ENCODE measurements at places on chromosomes 5 and 9.

GRCh38 chr5:2921176-2921575, 169.7 kb upstream of the IRX2 start:
- no peak for DNase-seq

DNA sequence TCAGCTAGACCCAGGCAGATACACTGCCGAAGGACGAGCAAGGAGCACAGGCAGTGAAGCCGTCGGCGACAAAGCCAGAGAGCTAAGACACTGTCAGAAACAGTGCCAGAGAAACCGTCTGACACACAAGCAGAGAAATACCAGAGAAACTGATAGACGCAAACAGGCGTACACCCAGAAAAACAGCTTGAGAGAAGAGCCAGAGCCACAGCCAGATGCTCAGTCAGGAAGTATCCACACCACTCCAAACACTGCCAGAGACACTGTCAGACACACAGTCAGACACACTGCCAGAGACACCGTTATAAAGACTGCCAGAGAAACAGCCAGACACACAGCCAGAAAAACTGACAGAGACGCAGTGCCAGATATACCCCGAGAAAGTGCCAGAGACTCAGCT, 19.1 kb downstream of the CNTFR start:
- DNase-seq: no peak

- peak; percentile 50 for DNase-seq
These were observed at the start of gene GRIN3A for GRCh38 chr9:101738566-101739183. GRIN3A (minus strand) TSS chr9:101738647; CDS start chr9:101737979, 668 bp downstream.

GRCh38 chr5:113917997-113918396, 404.5 kb downstream of the YTHDC2 start:
- DNase-seq: no peak

GRCh38 chr9:136759001-136759400, 958 bp upstream of the LCN8 start:
- no peak for DNase-seq

DNA sequence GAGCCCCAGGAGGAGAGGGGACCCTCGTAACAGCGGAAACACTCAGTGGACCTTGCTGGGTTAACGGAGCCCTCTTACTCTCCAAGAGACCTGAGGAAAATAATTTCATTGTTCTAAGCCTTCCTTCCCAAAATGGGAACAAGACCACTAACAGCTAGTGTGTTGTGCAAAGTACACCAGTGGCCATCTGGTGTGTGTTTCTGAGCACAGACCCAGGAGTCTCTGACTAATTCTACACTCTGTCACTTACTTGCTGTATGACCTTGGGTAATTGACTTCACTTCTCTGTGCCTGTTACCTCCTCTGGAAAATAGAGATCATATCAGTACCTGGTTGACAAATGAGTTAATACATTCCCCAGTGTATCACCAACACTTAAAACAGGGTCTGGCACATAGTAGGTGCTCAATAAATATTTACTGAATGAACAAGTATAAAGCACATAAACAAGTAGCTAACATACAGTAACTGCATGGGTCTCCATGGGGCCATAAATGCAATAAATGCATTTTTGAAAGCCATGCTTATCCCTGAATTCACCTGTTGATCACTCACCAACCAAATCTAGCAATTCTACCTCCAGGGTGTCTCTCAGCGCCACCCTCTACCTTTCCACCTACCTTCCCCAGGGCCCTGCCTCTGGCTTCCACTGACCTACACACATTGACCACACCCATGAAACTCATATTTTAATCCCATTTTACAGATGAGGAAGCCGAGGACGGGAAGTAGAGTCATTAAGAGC, 44.7 kb upstream of the AKNA start:
- no peak for DNase-seq

GRCh38 chr9:3846573-3846972, 320.8 kb upstream of the RFX3 start:
- no peak for DNase-seq

GRCh38 chr5:146101646-146102045, 3.7 kb downstream of the PLAC8L1 start:
- no peak for DNase-seq

DNA sequence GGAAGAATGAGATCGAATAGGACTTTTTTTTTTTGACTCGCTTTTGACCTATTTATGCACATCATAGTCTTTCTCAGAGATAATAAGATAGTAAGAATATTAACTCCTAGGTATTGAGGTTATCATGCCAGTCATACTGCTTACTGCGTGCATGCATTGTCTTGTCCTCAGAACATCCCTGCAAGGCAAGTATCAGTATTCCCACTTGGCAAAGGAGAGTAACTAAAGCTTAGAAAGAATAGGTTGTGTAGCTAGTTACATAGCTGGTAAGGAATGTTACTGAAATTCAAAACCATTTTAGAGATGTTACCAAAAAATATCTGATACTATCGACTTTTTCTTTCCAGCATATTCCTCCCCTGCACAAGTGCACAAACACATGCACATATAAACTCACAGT, 296.1 kb upstream of the CLINT1 start:
- no peak for DNase-seq

DNA sequence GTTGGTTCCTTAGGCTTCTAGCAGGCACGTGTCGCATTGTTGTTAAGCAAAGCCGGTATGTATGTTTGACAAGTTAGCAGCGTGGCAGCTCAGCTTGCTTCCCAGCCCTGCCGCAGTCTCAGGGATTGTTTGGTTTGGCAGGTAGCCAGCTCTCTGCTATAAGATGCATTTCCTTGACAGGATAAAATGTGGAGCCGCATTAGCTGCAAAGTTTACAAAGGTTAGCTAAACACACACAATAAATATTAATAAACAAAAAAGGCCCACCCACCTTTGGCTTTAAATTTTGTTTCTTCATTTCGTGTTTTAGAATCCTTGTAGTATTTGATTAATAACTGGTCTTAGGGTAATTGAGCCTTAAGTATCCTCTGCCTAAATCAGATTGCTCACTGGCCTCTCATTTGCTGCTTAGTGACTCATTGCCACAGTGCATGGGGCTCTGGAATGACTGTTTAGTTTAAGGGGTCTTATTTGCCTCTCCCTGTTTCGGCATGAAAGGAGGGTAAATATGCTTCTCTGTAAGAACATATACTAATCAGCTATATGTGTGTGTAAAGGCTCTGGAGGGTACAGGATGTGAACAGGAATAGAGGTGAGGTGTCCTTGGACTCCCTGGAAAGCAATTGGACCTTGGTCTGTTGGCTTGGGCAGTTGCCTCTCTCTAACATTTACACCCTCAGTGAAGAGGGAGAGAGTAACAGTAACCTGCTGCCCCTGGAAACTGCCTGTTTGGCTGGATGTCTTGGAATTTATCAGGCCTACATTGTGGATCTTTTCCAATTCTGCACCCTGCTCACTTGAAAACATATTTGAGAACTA, 122.0 kb downstream of the GDNF start:
- DNase-seq: peak; percentile 64

- no peak for DNase-seq
These were observed 121.6 kb downstream of the TLR4 start for GRCh38 chr9:117825609-117826347.

DNA sequence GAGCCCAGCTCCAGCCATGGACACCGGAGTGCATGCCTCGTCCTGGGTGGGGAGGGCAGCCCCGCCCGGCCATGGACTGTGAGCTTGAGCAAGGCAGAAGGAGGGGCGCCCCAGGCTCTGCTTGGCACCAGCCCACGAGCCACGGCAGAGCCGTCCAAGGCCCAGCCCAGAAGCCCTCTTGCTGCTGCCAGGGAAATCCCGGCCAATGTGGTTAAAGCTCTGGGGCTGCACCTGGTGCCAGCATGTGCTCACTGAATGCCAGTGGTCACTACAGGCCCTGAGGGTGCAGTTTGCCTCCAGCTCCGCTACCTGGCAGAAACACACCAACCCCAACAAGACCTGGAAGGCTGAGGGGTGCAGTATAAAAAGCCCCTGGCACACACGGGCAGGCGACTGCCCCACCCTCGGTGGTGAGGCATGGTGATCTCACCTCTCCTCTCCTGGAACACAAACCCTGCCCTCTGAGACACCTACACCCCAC, 11.8 kb downstream of the BRD3 start:
- DNase-seq: peak; percentile 81

DNA sequence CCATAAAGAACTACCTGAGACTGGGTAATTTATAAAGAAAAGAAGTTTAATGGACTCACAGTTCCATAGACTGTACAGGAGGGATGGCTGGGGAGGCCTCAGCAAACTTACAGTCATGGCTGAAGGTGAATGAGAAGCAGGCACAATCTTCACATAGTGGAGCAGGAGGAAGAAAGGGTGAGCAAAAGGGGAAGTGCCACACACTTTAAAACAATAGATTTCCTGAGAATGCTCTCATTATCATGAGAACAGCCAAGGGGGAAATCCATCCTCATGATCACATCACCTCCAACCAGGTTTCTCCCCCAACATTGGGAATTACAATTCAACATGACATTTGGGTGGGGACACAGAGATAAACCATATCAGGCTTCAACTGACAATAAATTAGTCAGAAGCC, 664.9 kb downstream of the TAF11L14 start:
- no peak for DNase-seq

DNA sequence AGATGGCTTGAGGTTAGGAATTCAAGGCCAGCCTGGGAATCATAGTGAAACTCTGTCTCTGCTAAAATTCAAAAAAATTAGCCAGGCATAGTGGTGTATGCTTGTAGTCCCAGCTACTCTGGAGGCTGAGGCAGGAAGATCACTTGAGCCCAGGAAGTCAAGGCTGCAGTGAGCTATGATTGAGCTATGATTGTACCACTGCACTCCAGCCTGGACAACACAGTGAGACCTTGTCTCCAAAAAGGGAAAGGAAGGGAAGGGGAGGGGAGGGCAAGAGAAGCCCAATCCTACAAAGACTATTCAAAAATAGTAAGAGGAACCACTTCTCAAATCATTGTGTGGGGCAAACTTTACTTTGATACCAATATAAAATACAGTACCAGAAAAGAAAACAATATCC, 11.2 kb downstream of the SEMA4D start:
- DNase-seq: no peak

DNA sequence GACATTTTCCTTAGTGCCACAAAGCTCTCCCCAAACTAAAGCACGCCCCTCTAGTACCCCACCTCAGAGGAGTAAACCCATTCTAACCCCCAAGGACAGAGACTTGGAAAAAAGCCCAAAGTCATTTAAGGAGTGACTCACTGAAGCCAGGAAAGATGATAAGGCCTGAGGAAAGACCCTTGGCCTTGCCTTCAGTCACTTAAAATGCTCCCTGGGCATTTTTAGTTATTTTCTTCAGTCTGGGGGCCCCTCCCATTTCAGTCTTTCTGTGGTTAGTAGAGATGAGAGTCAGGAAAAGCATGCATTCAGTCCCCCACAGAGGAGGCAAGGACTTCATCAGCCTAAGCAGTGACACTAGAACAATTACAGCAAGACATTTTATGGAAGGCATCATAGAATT, 13.7 kb upstream of the TLX3 start:
- DNase-seq: no peak

DNA sequence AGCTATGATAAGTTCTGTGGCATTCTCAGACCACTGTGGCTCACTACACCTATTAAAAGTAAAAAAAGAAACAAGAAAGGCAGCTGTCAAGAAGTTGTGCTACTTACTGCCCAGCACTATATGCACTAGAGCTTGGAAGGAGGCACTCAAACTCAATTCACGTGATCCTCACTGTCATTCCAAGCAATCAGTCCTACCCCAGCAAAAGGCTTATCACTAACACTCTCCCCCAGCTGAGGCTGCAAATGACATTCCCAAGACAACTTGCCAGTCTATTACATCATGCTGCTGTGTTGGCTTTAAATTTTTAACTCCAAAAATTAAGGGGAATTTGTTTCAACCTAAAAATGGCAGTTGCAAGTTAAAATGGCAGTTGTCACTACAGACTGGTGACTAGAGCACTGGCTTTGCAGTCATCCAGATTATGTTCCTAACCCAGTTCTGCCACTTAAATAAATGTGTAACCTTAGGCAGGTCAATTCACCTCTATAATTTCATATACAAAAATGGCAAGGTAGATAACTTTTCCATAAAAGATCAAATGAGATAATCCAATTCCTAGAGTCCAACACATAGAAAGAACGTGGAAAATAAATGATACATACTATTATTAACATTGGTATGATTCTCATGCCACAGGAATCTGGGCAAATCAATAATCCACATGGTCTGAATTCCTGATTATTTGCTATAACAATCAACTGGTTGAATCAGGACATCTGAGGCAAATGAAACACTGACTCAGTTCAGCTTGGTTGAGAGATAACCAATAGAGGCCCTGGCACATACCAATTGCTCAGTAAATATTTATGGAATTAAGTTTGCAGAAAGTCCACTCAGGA, 52.4 kb downstream of the FBXW11 start:
- DNase-seq: no peak

DNA sequence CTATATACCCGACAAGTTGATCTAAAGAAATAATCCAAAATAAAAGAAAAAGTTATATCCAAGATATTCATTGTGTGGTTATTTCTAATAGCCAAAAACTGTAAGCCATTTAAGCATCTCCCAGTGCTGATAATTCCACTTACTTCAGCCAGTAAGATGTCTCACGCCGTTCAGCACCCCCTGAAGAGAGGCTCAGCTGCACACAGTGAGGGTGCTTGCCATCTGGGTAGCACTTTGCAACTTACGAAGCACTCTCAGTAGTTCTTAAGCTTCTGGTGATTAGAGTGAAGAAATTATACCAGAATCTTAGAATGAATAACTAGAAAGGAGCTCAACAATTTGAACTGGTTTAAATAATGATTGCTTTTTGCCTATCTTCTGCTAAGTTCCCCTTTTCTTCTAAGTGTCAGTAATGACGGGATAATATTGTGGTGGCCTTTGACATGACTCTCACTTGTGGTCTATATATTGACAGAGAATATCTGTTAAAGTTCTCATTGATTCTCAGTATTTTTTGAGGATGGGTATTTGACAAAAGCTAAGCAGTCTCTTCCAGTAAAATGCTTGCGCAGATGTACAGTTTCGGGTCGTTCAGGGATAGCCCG, 26.2 kb upstream of the LTC4S start:
- no peak for DNase-seq

DNA sequence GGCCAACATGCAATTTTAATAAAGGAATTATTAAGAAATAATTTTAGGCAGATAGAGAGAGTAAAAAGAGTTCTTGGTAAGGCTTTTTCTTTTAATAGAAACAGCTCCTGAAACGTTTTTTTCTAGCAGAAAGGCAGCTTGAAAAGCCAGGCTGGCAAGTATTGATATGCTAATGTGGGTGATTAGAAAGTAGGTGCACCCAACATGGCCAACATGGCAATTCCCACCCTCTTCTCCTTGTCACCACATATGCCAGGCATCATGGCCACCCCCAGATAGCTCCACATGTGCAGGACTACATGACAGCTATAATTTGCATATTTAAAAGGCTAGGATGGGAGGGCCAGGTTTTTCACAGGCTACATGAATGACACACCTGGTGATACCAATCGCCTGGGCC, 615.2 kb downstream of the PTPRD start:
- no peak for DNase-seq

GRCh38 chr9:36789886-36790285, 217.2 kb downstream of the MELK start:
- no peak for DNase-seq

- DNase-seq: no peak
These were observed 54.7 kb upstream of the SMARCA2 start for GRCh38 chr9:1960342-1961042.

- DNase-seq: no peak
These were observed 100.7 kb downstream of the RAB3C start for GRCh38 chr5:58683567-58683966.

Data from right forelimb (tissue), 1 donor.